ENCODE measurements at places on chromosomes 2 and 18.

GRCh38 chr2:46132996-46133395, 164.2 kb upstream of the EPAS1 start:
- no peak for DNase-seq

GRCh38 chr2:16948053-16948452, 282.4 kb upstream of the CYRIA start:
- DNase-seq, result no peak

DNA sequence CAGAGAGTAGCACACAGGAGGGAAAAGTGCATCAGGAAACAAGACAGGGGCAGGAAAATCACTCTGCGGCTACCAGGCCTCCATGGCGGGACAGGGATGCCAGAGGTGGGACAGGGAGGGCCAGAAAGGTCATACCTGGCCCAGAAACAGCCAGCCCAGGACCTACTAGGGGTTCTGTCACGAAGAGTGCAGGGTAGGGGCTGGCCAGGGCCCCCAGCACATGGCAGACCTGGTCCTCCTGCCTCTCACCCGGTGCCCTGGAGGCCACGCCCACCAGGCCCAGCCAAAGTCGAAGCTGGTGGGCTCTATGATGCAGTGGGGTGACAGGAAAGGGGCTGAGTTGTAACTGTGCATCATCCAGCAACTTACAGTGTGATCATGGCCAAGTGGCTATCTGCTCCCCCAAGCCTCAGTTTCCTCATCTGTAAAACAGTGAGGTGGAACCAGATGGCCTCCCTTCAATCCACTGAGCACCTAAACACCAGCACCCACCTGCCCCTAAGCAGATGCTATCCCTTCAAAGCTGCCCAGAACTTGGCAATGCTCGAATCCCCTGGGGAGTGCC, 10.6 kb downstream of the CYP26B1 start:
- no peak for DNase-seq

- no peak for DNase-seq
Observed at GRCh38 chr18:58338961-58339592, 289.8 kb downstream of the ALPK2 start.

- DNase-seq, result no peak
Observed at GRCh38 chr2:10750610-10751009, 29.2 kb downstream of the ATP6V1C2 start.

- DNase-seq, result no peak
Observed at GRCh38 chr2:212364112-212364985, 174.3 kb downstream of the ERBB4 start.

DNA sequence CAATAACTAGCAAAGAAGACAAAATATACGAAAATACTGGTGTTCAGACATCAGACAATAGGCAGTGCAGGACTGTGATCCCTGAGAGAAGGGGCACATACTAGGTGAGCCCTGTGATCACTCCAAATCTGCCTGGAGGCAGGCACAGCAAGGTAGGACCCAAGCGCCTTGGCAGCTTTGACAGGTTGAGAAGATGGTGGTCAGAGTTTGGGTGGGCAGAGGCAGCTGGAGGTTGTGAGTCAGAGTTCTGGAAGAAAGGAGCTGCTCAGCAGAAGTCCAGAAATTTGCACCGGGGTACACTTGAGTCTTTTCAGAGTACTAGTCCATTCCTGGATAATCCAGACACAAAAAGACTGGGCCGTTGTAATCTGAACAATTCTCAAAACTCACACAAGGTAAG, 14.0 kb downstream of the KIF1A start:
- DNase-seq, result no peak

DNA sequence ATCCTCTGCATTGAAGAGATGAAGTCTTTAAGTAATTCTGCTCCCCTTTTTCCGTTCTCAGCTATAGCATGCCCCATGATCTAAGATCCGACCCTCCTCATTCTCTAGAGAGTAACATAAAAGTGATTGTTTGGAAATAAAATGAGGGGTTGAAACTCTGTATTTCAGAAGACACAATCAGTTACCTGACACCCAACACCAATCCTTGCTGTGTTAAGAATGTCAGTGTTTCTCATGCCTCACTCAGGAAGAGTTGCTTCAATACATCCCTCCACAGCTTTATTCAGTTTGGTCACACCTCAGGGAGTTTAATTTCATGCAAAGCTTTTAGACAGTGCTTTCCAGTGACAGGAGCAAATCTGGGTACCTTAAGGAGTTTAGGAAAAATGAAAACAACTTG, 49.9 kb upstream of the RBBP8 start:
- no peak for DNase-seq

DNA sequence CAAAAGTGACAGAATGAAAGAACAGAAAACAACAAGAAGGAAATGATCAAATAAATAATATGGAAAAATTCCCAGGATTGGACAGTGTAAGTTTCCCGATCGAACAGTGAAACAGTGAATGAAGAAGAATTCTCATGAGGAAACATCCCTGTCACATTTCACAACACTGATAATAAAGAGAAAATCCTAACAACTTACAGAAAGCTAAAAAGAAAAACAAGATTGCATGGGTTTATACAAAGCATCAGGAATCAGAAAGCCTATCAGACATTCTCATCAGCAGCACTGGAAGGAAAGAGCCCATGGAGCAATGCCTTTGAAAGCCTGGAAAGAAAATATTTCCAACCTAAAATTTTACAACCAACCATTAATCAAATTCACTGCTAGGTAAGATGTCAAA, 9.9 kb upstream of the COL6A3 start:
- no peak for DNase-seq

DNA sequence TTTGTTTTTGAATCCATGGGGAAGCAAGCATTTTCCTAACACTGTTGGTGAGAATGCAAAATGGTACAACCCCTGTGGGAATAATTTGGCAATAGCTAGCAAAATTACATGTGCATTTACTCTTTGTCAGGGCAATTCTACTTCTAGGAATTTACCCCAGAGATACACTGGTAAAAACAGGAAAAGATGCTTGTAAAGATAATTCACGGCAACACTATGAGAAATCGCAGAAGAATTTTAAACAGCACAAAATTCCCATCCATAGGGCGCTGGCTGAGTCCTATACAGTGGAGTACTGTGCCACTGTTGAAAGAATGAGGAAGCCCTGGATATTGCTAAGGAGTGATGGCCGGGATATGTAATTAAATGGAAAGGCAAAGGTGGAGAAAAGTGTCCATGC, 75.8 kb downstream of the DGKD start:
- no peak for DNase-seq

DNA sequence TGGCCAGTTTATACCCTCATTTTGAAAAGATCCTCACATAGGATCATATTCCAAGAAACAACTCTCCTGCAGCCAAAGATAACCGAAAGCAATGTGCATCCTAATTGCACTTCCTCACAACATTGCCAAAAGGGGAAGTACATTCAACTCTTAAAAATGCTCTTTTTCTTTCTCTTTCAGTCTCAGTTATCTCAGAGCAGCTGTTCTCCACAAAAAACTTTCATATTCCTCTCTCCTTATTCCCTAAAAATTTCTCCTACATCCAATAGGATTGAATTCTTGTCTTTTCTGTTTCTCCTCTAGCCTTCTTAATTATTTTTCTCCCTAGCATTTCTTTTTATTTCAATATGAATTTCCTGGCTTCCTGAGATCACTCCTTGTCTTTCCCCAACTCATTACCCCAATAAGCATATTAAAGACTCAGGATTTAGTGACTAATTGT, 7.4 kb upstream of the VRK2 start:
- no peak for DNase-seq

GRCh38 chr2:57497489-57498096, 549.0 kb upstream of the VRK2 start:
- DNase-seq, result no peak

DNA sequence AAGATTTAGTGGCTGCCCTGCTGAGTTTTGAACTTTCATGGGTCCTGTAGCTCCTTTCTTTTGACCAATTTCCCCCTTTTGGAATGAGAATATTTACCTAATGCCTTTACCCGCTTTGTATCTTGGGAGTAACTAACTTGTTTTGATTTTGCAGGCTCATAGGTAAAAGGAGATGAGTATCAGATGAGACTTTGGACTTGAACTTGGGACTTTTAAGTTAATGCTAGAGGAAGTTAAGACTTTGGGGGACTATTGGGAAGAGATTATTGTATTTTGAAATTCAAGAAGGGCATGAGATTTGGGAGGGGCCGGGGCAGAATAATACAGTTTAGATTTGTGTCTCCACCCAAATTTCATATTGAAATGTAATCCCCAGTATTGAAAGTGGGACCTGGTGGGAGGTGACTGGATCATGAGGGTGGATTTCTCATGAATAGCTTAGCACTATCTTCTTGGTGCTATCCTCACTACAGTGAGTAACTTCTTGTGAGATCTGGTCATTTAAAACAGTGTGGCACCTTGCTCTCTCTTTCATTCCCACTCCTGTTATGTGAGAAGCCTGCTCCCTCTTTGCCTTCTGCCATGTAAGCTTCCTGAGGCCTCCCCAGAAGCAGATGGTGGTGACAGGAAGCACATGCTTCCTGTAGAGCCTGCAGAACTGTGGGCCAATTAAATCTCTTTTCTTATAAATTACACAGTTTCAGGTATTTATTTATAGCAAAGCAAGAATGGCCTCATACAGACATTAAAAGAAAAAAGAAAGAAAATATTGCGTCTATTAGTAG, 6.1 kb downstream of the ADI1 start:
- no peak for DNase-seq

DNA sequence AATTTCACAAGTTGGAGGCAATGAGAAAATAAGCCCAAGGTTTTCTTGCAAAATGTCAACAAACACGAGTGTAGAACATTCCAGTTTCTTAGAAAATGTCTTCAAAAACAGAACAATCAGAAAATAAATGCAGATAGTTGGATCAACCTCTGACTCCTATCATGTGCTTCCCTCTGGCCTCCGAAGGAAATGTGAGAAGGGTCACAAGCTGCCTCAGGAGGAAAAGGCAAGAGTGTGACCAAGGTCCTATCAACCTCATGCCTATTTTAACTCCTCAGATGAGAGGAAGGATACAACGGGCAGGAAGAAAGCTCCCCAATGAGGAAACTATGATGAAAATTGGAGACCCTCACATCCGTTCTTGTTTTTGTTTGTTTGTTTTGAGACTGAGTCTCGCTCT, 7.9 kb downstream of the SCYGR5 start:
- DNase-seq, result no peak

GRCh38 chr2:110114831-110115255, 779 bp downstream of the MALL start:
- no peak for DNase-seq

DNA sequence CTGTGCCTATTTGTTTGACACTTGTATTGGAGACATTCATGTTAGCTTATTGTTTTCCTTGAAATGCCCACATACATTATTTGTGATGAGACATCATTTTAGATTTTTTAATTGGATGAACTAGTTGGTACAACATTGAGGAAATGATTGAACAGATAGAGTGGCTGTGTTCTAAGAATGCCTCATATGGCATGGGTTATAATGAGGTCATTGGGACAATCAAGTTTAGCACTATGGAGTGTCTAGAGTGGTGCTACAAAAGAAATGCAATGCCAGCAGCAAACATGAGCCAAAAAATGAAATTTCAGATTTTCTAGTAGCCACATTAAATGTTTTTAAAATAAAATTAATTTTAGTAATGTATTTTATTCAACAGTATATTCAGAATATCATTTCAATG, 28.1 kb downstream of the ACVR2A start:
- no peak for DNase-seq

GRCh38 chr2:22196806-22197205, 1073.0 kb downstream of the TDRD15 start:
- DNase-seq, result no peak

GRCh38 chr2:138028538-138028937, 64.3 kb downstream of the HNMT start:
- no peak for DNase-seq

DNA sequence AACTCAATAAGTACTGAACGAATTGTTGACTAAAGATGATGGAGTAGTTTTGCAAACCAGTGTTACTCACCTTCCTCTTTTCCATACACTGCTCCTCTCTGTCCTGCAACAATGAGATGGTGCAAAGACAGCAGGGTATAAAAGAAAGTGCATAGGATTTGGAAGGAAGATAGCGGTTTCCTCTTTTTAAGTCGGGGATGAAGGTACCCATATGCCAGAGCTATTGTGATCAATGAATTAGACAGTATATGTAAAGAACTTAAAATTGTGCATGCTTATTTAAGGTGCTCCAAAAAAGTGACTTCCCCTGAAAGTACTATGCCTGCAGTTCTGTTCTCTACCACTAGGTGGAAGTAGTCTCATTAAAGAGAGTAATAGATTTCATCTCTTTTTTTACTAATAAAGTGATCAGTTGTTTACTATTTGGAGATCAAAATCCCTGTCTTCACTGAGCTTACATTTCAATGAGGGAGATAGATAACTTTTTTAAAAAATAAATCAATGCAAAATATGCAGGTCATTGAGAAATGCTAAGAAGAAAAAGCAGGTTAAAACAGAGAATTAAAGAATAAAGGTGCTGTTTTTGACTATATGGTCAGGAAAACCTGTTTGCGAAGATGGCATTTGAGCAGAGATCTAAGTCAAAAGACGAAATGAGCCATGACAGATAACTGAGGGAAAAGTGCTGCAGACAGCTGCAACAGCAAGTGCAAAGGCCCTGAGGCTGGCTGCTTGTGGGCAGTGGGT, 339.7 kb upstream of the SLC14A2 start:
- peak; percentile 12 for DNase-seq

DNA sequence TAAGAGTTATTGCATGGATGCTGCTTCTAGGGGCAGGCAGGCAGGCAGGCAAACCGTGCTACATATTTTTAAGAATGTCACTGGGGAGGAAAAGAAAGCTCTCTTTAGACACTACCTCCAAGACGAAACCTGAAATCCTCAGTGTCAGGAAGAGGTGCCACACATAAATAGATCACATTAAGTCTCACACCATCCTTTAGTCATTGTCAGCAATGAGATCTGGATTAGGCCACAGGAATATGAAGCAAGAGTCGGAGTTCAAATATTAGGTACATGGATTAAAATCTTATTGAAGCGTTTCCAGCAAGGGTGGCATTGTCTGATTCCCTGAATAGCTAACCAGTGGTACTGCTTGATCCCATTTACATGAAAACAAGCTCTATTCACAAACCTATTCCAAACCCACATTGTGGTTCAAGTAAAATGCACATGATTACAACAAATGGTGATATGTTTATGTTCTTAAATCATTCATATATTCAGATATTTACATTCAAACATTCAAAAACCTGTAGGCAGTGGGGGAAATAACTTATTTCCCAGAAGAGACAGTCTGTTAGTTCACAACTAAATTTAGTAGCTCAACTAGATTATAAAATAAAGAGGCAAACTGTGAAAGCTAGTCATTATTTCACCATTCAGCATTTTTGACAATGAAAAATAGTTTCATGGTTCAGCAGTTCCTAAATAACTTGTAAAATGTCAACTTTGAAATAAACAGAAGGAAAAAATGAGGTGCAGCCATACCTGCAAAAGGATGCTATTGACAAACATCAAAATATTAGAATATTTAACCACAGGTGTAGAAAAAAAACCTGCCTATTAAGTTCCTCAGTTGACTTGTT, 195.4 kb upstream of the SIX3 start:
- DNase-seq, result no peak

DNA sequence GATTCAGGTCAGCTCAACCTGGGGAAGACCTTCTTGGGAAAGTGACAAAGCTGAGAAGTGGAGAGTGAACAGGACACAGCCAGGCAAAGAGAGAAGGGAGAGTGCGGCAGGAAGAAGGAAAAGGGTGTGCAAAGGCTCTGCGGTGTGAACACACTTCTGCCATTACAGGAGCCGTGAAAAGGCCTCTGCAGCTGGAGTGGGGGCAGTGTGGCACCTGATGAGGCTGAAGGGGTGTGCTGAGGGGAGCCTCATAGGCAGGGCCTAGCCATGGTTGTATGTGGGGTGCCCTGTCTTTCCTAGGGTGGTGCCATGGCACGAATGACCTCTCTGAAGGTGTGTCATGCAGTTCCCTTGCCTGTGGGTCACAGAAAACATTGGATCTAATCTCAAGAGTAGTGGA, 347.6 kb downstream of the CYRIA start:
- no peak for DNase-seq

- no peak for DNase-seq
Observed at GRCh38 chr18:44586782-44587524, 93.7 kb upstream of the SETBP1 start.

Data from immature natural killer cell (primary cell).